ENCODE measurements at places on chromosomes 13 and 19.

GRCh38 chr13:60078226-60078625 lies 85.5 kb downstream of the DIAPH3 start:
- no peak for DNase-seq

DNA sequence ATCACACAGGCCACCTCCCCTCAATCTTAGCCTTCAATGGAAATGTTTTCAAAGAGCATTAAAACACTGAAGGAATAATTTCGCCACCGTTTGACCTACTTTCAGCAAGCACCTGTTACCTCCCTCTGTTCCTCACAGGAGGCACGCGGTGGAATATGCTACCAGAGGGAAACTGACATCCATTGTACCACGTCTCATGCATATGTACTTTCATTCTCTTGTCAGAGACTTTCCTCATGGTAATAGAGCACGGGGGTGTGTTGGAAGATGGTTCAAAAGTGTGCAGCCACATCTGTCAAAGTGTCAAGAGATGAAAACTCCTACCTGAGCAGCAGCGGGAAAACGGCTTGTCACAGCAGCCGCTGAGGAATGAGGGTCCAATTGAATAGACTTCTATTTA lies 143.4 kb downstream of the NALCN start:
- no peak for DNase-seq

- no peak for DNase-seq
Observed at GRCh38 chr19:41615207-41615606, 11.7 kb downstream of the CEACAM4 start.

DNA sequence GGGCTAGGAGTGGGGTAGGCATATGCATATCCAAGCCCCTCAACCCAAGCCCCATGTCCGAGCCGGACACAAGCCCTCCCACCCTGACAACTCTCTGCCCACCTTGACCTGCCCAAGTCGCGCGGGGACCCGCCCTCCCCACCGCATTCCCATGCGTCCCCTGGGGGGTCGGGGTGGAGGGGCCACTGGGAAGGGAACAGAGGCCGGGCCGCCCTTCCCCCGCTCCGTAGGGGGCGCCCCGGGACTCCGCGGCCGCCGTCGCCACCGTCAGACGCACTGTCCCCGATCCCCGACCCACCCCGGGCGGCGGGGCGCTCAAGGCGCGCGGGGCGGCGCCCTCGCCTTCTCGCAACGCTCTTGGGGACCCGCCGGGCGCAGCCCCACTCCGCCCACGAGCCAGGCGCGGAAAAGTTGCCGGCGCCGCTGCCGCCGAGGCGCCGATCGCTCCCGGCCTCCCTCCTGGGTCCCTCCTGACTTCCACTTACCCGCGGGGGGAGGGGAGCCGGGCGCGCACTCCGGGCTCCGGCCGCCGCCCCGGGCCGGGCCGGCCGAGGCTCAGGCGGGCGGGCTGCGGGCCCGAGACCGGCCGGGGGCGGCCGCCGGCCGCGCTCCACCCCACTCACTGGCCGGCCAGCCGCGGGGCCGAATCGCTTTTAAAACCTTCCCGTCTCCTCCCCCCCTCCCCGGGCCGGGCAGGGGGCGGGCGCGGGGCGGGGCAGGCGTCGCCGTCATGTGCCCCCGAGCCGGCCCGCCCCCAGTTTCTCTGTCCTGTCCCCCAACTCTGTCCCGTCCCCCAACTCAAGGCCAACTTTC lies 34.4 kb upstream of the NANOS3 start:
- peak; percentile 81 for DNase-seq

DNA sequence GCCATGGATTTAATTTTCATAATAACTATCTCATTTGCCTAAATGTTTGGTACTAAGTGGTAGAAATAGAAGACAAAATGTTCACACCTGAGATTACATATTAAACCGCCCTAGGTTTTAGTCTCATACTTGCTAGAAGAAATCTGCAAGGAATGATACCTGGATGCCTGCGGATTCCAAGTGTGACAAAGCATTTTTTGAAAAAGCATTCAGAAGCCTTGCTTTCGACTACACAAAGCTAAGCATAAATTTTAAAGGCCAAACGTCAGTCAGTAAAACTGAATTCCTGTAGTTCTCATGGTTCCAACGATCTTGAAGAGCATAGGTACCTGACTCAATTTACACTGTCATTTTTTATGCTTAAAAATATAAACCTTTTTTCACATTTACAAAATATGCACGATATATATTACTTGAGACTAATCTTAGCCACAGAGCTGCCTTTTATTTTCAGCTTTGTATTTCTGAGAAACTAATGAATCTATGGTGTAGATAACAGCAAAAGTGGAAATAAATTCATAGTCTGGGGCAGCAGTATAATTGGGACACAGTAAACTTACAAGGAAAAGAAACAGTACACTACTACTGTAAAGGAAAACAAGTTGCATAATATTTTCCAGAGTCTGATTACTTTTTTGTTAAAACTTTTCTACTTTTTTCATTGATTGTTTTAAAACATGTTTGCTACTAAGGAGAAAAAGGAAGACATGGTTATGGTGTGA lies 1.2 kb upstream of the LRRC63 start:
- DNase-seq, result no peak

DNA sequence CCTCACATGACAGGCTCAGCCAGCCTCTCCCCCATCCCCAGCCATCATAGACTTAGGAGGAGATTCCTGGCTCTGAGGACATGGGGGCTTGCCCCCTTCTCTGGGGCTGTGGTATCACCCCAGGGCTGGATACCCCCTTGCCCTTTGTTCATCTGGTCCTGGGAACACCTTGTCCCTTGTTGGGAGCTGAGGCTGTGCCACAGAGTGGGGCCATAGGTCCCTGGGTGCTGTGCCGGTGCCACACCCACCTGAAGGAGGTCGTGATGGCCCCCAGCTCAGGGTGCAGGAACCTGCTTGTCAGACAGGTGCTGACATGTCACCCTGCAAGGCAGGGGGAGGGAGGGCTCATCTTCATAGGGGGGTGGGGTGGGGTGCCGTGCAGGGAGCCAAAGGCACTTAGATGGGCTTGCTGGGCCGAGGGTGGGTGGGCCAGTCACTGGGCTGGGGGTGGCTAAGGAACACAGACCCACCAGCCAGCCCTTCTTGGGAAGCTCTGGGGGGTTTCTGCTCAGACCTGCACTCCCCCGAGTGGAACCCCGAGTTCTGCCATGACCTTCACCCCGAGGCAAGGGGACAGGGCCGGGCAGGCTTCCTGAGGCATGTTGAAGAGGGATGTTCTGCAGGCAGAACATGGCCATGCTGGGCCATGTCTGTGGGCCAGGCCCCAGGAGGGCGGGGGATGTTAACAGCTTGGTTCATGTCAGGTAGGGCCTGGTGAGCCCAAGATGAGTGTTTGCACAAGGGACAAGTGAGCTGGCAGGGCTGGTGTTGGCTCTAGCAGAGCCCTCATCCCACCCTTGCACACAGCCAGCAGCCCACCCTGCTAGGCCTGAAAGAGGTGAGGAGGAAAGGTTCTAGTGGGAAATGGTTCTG lies 28.0 kb downstream of the TSSK6 start:
- no peak for DNase-seq

- no peak for DNase-seq
Observed at GRCh38 chr13:30332456-30333143, 25.2 kb upstream of the KATNAL1 start.

DNA sequence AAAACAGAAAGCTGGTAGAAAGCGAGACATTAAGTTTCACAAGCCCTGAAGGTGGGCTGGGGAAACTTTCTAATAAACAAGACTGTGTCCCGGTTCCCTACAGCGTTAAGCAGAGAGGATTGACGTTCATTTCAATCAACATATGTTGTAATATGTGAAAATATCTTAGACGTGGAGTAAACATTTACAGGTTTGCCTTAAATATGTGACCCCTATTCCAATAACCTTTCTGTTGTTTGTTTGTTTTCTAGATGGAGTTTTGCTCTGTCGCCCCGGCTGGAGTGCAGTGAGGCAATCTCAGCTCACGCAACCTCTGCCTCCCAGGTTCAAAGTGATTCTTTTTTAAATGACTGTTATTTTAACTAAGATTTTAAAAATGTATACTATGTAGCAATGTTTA lies 526.2 kb downstream of the SUCLA2 start:
- no peak for DNase-seq

DNA sequence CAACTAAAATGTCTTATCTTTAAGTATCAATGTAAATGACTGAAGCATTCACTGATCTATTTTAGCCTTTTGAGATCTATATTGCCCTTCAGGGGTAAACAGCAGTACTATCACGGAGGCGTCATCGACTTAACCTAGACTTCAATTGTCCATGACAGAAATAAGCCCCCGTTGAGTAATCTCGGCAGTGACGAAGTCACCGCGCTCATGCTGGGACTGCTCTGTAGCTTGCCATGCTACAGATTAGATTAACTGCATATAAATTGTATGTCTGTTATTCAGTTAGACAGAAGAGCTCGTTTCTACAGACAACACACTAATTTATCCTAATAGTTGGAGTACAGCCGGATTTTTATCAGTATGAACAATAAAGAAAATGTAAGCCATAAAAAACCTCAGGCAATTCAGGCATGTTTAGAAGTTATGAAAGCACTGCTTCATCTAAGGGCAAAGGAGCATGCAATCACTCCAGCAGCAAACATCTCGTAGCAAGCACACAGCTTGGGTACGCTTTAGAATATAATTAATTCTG lies 56.6 kb downstream of the TUBGCP3 start:
- no peak for DNase-seq

GRCh38 chr13:21040120-21040826 lies 21.1 kb downstream of the LATS2 start:
- DNase-seq, result no peak

GRCh38 chr19:6837525-6837924 lies 49.9 kb upstream of the ADGRE1 start:
- DNase-seq, result no peak

GRCh38 chr19:19201697-19202630 lies 1.2 kb downstream of the NR2C2AP start:
- no peak for DNase-seq

DNA sequence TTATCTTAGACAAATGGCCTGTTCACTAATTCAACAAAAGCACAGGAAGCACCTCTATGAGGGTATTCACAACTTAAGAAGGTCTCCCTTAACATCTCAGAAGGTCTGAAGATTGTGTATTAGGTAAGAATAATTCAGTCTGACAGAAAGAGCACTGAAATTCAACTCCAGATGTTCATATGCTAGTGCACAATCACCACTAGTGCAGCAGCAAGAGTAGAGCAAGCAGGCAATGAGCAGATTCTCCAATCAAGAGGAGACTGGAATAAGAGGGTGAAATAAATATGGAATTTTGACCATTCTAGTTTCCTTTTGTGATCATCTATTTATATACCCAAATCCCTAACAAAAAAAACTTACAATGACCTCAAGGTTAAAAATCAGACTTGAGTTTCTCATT lies 52.0 kb downstream of the MPHOSPH8 start:
- DNase-seq, result no peak

- no peak for DNase-seq
Observed at GRCh38 chr13:73778242-73778864, 355.9 kb downstream of the KLF12 start.

DNA sequence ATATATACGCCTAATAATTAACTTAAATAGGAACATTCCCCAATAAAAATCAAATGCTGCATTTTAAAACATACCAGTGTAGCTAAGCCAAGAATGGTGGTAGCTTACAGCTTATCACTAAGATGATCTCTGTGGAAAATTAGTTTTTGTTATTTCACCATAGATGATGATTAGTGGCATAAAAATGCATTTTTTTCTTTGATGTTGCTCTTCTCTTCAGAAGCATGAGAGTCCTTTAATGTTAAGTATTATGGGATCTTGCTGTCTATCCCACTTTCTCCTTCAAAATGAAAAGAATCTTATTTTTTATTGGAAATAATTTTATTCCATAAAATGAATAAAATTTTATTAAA lies 731.0 kb downstream of the SLITRK1 start:
- DNase-seq, result no peak
